ENCODE measurements at places on chromosomes 16 and 17. TPM values are rescaled to one million over a fixed set of nuclear protein-coding genes. Genes with fewer than 3 reads are reported as not detected.

PIGQ gene
- 19.1 TPM for total RNA-seq

TAC4 gene
- total RNA-seq: not detected

CCDC200 gene
- not detected for total RNA-seq

ZNF423 gene
- total RNA-seq: 13.8 TPM

CES4A gene
- 5.2 TPM for total RNA-seq

SLC35G6 gene
- total RNA-seq: not detected

RCVRN gene
- not detected for total RNA-seq

MTSS2 gene
- total RNA-seq: 51.4 TPM

CCL1 gene
- total RNA-seq: not detected

MMP28 gene
- 10.3 TPM for total RNA-seq

SOX15 gene
- 3.0 TPM for total RNA-seq

TSR3 gene
- total RNA-seq: 59.1 TPM

ANKRD13B gene
- total RNA-seq: 8.1 TPM

TMEM238L gene
- total RNA-seq: not detected

CES1 gene
- total RNA-seq: 122 TPM

DNA sequence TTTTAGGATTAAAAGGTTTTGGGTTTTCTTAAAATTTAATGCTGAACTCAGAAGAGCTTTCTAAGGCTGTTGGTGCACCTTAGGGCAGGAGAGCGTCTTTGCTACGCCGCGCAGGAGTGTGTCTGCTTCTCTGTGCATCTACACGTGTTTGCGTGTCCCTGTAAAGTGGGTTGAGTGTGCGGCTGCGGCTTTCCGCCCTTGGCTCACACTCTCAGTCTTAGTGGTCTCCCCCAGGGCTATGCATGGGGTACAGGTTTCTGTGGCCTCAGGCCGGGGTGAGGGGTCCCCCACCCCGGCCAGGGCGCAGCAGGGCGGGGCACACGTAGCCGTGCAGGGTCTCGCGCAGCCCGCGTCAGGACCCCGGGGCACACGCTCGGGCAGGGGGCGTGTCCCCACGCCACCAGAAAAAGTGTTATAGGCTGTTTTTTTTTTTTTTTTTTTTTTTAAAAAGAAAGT lies 727 bp upstream of the TENT4B start:
- DNase-seq: peak; percentile 31

GRCh38 chr16:16052916-16053315 lies 103.5 kb downstream of the ABCC1 start:
- no peak for DNase-seq

- no peak for DNase-seq
Measured at GRCh38 chr17:52721910-52722309, 563.4 kb upstream of the CA10 start.

DNA sequence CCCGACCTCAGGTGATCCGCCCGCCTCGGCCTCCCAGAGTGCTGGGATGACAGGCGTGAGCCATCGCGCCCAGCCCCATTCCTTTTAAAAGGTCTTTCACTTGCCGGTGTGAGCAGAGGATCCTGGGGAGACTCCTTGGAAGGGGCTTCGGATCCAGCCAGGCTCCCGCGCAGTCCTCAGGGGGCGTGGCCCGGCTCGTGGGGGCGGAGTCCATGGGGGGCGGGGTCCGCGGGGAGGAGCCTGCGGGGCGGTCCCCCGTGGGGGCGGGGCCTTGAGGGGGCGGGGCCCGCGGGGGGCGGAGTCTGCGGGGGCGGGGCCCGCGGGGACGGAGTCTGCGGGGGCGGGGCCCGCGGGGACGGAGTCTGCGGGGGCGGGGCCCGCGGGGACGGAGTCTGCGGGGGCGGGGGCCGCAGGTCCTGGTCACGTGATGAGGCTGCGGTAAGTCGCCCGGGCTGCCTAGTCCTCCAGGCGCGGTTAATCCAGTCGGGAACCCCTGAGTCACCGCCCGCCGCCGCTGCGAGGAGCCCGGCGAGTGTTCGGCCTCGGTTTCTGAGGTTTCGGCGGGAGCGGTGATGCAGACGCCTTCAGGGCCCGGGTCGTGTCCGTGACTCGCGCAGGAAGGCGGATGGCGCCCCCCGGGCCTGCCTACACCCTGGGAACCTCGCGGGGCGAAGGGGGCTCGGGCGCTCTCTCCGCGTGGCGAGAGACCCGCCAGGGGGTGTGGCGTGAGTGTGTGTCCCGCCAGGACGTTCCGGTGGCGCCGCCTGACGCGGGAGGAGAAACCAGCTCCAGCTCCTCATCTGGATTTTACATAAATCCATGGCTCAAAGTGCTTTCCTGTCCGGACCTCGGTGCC lies 23.6 kb upstream of the ABR start:
- DNase-seq: peak; percentile 83

- peak; percentile 8 for DNase-seq
Measured at GRCh38 chr17:28747801-28748750, 4.3 kb downstream of the TRAF4 start.

DNA sequence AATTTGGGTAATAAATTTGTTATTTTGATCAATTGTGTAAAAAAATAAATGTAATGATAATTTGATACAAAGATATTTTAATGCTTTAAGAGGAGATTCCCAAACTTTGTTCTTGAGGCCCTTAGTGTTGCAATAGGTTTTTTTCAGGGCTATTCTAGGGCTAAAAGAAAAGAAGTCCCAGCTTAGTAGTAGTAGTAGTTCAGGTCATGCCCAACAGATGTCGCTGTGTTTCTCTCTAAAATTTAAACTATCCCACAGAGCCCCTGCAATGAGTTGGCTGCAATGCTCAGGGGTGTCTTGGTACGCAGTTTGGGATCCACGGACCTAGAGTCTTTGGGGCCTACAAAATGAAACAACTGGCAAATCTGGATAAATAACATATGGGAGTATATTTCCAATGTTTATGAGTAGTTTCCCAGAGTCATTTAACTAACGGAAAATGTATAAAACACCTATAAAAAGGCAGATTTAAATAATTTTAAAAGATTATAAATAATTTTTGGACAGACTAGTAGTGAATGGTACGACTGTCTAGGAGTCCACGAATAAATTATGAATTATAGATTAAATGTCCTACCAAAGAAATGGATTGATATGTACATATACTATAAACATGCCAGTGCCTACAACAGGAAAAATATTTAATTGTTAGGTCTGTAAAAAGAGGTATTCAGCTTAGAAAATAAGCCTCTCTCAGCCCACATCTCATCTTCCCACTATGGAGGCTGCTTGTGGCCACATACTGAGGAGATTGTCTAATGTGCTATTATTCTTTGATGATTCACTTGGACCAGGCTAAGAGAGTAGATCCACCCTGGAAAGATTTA lies 228.5 kb upstream of the PMFBP1 start:
- DNase-seq: no peak

DNA sequence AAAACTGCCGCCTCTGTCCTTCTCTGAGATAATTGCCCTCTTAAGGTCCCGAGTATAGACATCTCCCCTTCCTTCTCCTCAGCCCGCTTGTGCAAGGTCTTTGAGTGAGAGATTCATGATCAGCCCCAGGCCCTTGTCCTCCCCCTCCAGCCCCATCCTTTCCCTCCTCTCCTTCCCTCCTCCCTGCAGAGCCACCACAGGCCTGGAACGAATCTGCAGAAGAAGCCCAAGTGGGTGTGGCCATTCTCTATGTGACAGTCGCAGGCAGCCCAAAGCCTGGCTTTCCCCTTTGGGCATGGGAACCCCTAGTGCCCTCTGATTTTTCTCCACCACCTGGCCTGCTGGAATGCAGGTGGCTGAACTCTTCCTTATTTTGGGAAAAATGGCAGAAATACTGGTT lies 7.2 kb upstream of the NDRG4 start:
- no peak for DNase-seq

DNA sequence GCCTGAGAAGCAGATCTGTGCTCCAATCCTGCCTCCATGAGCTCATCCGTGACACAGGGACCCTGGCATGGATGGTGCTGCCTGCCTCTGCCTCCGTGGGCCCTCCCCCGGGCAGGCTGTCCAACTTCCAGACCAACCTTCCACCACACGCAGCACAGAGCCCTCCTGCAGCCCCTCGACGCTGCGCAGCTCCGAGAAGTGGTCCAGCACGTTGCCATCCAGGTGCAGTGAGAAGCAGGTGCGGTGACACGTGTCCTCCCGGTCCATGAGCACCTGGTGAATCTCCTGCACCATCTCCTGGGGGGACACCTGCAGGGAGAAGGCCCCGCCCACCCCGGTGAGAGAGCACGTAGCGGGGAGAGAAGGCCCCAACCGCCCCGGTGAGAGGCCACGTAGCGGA lies 8.4 kb downstream of the CLUH start:
- DNase-seq: no peak

- DNase-seq: no peak
Measured at GRCh38 chr17:66296289-66296725, 6.1 kb upstream of the PRKCA start.

GRCh38 chr17:56774650-56775049 lies 59.1 kb downstream of the C17orf67 start:
- DNase-seq: no peak

- DNase-seq: no peak
Measured at GRCh38 chr17:50426472-50426782, 409 bp downstream of the ACSF2 start.

GRCh38 chr17:40559564-40559916 lies 5.7 kb downstream of the CCR7 start:
- DNase-seq: no peak

- no peak for DNase-seq
Measured at GRCh38 chr17:7295230-7296180, 1.1 kb upstream of the YBX2 start.

- DNase-seq: no peak
Measured at GRCh38 chr17:81241648-81242420, 2.7 kb downstream of the NDUFAF8 start.

GRCh38 chr16:46857368-46857945 lies 26.5 kb upstream of the C16orf87 start:
- no peak for DNase-seq

DNA sequence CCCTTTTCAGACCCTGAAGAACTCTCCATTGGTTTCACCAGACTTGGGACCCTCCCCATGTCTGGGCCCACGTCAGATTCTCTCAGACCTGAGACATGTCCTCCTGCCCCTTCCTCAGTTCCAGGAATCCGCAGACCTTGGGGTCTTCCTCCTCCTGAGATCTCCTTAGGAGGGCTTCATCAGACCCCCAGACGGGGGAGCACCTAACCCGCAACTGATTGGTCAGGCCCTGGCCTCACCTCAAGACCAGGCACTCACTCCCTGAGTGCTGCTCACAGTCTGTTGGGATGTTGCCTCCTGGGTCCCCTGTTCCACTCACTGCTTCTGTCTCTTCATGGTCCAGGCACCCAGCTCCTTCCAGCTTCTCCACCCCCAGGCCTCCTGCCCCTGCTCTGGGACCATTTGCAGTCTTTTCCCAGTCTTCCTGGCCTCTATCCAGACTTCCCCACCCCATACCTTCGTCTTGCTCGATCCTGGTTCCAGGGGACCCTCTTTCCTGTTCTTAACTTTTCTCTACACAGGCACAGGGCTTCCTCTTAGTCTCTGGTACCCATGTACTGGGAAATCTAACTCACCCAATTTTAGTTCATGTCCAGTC lies 1.2 kb downstream of the GID4 start:
- no peak for DNase-seq

GRCh38 chr16:2490190-2491105 lies 15.5 kb downstream of the TBC1D24 start:
- DNase-seq: no peak

- no peak for DNase-seq
Measured at GRCh38 chr17:30579610-30580315, 102.6 kb downstream of the GOSR1 start.

DNA sequence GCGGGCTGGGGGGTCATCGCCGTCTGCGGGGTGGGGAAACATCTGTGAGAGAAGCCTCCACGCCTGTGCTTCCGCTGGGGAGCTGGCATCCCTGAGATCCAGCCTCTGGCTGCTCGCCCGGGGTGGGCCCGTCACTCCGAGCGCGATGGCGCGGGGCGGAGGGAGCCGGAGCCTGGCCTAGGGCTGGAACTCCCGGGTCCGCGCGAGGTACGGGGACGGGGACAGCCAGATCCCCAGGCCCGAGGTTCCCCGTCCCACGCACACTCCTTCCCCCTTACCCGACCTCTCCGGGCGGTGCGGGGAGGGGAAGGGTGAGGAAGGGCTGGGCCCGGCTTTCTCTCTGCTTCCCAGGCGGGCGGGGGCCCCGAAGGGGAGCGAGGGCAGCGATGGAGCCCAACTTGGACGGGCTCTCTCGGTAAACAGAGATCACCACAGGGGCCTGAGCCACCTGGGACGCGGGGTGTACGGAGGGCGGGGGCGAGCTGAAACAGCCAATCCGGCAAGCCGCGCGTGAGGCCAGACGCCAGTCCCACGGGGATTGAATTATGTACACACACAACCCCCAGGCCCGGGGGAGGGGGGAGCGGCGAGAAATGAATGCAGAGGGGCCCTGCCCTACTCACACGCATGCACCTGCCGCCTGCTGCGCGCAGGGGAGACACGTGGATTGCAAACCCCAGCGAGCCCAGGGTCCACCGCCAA lies at the start of gene SLC16A11:
TSS of gene SLC16A11 (minus strand) at position 596 of the 702 bp plus-strand sequence. CDS start at position 17, 579 bp downstream.
- peak; percentile 75 for DNase-seq

- DNase-seq: peak; percentile 55
Measured at GRCh38 chr17:18247613-18248001, 10.9 kb downstream of the FLII start.

GRCh38 chr17:27319541-27320221 lies 25.8 kb downstream of the WSB1 start:
- DNase-seq: peak; percentile 67

- no peak for DNase-seq
Measured at GRCh38 chr16:50315346-50315997, 49.1 kb downstream of the ADCY7 start.

- no peak for DNase-seq
Measured at GRCh38 chr17:28282596-28282995, 36.4 kb upstream of the TMEM97 start.

GRCh38 chr17:6421700-6422604 lies 13.0 kb downstream of the AIPL1 start:
- DNase-seq: peak; percentile 81

DNA sequence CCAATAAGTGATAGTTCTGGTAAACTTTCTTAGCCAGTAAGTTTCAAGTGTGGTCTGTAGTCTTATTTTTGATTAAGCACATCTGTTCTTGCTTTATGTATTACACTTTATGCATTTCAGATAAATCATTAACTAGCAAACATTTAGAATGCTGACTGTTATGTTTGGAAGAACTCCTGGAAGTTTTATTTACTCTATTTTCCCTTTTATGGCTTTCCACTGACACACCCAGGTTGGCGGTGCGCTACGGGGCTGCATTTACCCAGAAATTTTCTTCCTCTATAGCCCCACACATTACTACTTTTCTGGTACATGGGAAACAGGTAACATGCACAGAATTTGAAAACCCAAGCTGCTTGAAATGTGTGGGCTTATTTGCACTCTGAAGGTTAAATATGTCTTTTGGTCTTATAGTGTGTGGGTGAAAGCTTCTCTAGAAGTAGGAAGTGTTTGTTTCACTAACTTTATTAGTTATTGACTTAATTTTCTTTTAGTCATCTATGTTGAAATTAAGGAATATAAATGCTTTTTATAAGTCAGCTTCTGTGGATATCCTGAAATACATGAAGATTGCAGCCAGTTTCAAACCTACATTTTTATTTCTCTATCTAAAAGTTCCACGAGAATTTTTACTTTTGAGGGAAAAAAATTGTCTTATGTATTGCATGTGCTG lies 203.7 kb downstream of the PHKB start:
- DNase-seq: no peak

- no peak for DNase-seq
Measured at GRCh38 chr17:7626307-7626706, 1.3 kb downstream of the SAT2 start.

GRCh38 chr17:19542247-19542646 lies 8.6 kb downstream of the SLC47A1 start:
- no peak for DNase-seq

- DNase-seq: no peak
Measured at GRCh38 chr17:70924776-70925175, 755.4 kb downstream of the KCNJ2 start.

- no peak for DNase-seq
Measured at GRCh38 chr16:80850757-80851156, 46.4 kb upstream of the CDYL2 start.

All from left cardiac atrium (tissue), 4 donors.